ENCODE measurements at places on chromosomes 13 and 19.

DNA sequence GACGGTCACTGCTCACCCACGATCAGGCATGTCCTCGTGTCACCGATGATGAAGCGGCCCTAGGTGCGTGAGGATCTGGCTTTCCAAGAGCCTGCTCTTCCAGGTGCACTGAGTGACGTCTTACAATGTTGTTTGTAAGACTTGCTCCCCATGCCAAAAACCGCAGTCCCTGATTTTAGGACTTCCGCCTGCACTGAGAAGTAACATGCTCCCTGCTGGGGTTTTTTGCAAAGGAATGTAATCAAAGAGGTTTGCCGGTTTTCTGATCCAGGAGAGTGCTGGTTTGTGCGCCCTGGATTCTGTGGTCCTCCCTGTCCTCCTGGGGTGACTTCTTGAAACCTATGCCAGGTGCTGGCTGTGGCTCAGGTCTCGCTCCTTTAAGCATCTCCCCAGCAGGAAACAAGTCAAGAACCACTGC, 38.8 kb downstream of the MYO9B start:
- no peak for DNase-seq

- no peak for DNase-seq
Observed at GRCh38 chr13:32362574-32362973, 47.3 kb downstream of the BRCA2 start.

DNA sequence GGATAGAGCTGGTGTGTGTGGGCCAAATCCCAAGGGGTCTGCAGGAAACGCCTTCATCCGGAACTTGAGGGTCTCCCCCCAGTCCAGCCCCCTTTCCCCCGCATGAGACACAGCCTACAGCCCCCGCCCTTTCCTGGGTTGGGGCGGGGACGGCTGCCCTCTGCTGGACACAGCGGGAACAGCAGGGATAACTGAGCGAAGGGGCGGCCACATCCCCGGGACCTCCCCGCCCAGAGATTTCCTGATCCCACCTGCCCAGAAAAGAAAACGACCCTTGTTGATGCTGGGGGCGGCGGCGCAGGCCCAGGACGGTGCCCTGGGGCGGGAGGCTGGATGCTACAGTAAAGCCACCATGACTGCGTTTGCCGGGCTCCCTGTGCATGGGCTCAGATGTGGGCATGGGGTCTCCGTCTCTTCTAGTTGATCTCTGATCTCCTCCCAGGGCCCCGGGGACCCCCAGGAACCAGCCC, 14.2 kb downstream of the ONECUT3 start:
- peak; percentile 49 for DNase-seq

GRCh38 chr13:91544723-91545122, 146.3 kb downstream of the GPC5 start:
- DNase-seq = no peak

- DNase-seq = no peak
Observed at GRCh38 chr13:102141625-102142472, 260.0 kb downstream of the FGF14 start.

DNA sequence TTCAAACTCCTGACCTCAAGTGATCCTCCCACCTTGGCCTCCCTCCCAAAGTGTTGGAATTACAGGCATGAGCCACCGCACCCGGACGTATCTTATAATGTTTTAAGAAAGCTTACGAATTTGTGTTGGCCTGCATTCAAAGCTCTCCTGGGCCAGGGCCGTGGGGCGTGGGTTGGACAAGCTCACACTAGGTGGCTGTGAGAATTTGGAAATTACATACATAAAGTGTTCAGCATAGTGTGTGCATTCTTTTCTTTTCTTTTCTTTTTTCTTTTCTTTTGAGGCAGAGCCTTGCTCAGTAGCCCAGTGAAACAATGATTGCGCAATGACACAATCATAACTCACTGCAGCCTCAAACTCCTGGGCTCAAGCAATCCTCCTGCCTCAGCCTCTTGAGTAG, 2.6 kb downstream of the ZSWIM4 start:
- DNase-seq = no peak

- no peak for DNase-seq
Observed at GRCh38 chr13:112202266-112202665, 135.3 kb downstream of the SOX1 start.
